ENCODE measurements at places on chromosomes 16 and 17.
A peak's percentile ranks its signal among the peaks of the same experiment; 100 is the strongest.

GRCh38 chr17:67164302-67164701, 80.7 kb downstream of the HELZ start:
- DNase-seq, result no peak

GRCh38 chr17:56681561-56682266, 88.2 kb downstream of the NOG start:
- DNase-seq, result no peak

DNA sequence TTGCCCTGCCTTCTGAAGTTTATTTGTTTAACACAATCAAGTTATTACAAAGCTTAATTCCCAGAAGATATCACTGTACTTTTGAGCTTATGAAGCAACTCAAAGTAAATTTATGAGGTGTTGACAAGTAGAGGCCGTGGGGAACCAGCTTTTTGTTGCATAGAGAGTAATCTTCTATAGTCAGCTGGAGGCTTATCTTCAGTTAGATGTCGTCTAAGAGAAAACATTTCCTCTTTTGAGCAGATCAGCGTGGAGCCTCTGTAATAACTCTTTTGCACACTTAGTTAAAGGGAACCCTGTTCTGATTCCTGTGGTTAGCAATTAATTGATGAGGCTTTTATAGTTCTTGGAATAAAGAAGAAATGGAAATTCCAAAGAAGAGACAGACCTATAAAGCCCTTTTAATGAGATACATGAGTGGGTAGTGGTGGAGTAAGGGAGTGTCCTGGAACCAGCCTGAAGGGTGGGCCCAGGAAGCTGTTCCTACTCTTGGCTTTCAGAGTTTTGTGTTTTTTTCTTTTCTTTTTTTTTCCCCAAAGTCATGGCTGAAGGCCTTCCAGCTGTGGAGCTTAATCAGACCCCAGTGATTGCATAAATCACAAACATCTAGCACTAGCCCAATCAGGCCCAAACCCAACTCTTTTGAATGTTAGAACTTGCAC, 28.9 kb upstream of the MAP3K14 start:
- no peak for DNase-seq

GRCh38 chr17:8226536-8227237, 16.3 kb upstream of the AURKB start:
- peak; percentile 26 for DNase-seq

- DNase-seq, result no peak
Observed at GRCh38 chr17:28041844-28042656, 427 bp upstream of the NLK start.

DNA sequence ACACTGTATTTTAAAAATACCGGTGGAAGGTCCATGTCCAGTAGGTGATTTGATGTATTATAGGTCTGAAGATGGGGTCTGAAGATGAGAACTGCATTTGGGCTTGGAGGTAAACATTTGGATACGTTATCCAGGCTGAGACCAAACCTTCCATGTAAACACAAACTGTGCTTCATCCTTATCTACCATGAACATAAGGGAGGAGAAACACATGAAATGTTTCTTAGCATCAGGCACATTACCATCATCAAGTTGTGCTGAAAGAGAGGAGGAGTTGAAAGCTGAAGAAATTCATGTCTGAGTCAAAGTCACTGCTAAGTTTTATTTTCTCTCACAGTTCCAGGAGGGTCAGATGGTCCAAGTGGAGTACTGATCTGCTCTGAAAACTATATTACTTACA, 11.4 kb downstream of the SF3B3 start:
- no peak for DNase-seq

DNA sequence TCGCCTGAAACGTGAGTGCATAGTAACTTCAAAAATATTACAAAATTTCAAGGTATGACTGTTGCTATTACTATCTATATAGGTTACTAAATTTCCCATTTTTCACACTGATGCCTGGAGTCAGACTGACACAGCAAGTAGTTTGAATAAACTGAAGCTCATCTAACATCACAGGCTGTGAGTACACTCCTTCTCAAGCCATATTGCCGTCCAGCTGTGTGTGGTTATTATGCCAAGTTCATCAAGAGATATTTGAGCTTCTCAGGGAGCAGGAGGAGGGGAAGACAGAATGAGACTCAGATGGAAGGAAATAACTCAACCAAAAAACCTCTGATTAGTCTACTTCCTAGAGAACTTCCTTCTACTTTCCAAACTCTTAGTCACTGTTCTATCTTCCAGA, 473.9 kb downstream of the TOX3 start:
- no peak for DNase-seq

GRCh38 chr17:83180264-83180995, 101.0 kb downstream of the METRNL start:
- no peak for DNase-seq

DNA sequence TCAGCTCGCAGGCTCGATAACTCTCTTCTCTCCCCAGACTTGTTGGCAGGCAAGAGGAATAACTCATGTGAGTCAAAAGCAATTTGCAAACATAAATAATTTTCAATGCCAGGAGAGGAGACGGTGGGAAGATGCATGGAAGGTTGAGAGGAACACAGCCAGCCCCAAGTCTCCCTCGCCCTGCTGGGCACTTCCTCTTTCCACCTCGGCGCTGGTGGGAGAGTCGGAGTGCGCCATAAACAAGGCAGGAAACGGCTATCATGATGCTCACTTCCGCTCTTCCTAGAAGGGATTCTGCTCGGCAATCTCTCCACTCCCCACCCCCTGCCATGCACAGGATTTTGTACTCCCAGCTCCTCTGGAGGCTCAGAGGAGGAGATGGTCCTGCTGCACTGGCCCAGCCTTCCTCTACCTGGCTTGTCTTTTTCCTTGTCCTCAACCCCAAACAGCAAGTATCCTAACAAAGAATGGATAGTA, 13.0 kb downstream of the CBX4 start:
- no peak for DNase-seq

- no peak for DNase-seq
Observed at GRCh38 chr16:58127634-58128033, 1.5 kb downstream of the CFAP20 start.

DNA sequence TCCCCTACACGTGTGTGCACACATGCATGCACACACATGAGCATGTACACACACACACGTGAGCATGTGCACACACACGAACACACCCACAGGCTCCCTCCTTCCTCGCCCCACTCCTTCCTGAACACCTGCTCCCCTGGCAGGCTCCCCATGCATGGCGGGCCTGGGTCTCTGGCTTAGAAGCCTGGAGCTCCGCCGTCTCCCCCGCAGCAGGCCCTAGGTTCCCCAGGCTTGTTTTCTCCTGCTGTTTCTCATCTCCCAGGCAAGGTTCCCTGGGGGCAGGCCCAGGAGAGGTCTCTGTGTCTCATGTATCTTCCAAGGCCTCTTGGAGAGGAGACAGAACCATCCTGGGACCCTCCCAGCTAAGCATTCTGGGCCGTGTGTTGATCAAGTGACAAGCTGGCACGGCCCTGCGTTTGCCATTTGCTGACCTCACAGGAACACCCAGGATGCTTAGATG, 202.3 kb upstream of the CIBAR2 start:
- DNase-seq, result no peak

GRCh38 chr17:59851439-59852375, 41.0 kb downstream of the TUBD1 start:
- no peak for DNase-seq

GRCh38 chr16:64534180-64534780, 587.6 kb downstream of the CDH11 start:
- DNase-seq, result no peak

- no peak for DNase-seq
Observed at GRCh38 chr17:77098884-77099545, 41.8 kb upstream of the SEC14L1 start.

DNA sequence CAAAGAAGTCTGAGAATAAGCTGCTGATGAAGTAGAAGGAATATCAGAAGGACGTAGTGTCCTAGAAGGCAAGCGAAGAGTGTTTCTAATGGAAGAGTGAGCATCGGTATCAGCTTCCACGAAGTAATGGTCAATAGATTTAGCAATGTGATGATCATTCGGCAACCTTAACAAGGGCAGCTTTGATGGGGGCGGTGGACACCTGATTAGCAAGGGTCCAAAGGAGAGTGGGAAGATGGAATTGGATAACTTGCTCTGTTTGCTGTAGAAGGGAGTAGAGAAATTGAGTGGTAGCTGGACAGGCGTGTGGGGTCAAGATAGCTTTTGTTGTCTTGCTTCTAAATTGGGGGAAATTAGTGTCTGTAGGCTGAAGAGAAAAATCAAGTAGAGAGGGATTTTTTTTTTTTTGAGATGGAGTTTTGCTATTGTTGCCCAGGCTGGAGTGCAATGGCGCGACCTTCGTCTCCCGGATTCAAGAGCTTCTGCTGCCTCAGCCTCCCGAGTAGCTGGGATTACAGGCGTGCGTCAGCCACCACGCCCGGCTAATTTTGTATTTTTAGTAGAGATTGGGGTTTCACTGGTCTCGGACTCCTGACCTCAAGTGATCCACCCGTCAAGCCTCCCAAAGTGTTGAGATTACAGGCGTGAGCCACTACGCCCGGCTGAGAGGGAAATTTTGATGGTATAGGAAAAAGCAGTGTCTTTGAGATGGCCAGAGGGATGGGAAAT, 13.9 kb upstream of the HES7 start:
- no peak for DNase-seq

DNA sequence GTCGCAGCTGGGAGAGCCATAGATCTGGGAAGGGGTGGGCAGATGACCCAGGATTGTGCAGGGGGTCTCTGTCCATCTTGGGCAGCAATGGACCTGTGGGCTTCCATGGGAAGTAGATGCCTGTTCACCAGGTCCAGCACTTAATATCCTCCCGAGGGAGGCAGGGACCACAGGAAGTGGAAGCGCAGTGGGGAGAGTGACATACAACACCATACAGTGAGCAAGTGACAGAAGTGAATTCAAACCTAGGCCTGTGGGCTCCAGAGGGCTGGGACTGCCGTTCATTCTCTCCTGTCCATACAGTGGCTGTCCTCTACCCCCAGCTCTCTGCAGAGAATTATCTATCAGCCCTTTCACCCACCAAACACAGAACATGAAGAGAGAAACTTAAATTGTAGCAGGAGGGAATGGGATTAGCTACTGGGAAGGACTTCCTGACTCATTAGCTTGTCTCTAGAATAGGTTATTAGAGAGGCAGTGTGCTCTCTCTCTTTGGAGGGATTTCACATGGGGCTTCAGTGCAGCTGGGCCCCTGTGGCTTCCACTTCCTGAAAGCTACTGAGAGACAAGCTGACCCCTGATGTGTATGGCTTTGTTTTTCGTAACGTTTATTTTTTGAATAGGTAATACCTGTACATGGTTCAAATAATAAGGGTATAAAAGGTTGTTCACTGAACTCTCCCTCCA, 13.1 kb upstream of the SEZ6 start:
- DNase-seq, result no peak

DNA sequence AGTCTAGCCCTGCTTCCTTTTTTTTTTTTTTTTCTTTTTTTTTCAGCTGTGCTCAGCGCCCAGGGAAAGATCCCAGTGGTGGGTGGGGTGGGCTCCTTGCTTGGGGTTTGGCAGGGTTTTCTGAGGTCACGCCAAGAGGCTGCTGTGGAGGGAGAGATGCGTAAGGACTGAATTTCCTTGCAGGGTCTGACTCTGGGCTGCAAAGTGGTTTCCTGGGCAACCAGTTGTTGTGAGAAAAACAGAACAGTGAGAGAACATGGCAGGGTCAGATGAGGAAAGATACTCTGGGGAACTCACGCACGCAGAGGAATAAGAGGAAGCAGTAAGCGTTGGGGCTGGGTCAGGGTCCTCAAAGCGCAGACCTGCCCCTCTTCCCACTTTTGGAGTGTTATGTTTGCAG, 119.5 kb downstream of the IRF8 start:
- no peak for DNase-seq

DNA sequence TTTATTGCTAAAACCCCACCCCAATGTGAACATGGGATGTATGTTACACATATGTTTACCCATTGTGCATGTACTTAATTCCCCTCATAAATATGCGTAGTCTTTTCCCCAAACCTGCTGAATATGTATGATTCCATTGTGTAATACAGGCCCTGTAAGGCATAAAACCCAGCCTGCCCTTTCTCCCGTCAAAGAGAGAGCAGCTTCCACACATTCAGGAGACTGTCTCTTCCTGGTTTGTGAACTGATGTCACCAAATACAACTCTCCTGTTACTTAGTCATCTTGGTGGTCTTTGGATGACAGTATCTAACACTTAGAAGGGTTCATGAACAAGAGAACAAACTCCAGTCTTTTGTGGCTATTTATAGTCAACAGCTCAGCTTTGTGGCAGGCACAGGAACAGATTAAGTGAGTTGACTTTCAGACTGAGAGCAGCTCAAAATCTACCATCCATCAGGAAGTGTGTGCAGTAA, 24.7 kb upstream of the TMC7 start:
- DNase-seq, result no peak

GRCh38 chr16:64626776-64627175, 495.1 kb downstream of the CDH11 start:
- DNase-seq, result no peak

DNA sequence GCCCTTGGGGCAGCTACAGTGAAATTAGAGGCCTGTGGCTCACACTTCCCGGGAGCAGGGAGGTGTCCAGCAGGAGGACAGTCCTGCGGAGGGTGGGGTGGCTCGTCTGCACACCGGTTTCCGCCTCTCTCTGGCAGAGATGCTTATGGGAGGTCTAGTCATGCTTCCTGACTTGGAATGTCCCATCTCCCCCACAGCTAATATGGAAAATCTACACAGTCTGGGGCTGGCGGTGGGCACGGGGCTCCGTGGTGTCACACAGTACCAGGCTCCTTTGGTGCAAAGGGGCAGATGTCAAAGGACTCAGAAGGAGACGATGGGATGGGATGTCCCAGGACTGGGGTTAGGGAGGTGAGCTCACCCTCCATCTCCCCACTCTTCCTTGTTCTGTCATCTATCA, 44.1 kb upstream of the DOC2B start:
- no peak for DNase-seq

DNA sequence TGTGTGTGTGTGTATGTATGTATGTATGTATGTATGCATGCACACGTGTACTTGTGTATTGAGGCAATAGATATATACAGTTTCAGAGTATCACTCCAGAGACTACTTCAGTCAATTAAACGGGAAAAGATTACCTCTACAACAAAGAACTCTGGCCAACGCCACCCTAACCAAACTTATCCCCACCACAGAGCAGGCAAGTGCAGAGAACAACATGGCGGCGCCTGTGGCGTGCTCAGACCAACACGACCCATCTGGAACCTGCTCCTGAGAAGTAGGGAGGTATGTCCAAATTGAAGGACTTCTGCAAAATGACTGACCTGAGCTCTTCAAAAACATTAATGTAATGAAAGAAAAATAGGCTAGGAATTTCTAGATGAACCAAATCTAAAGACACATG, 12.4 kb downstream of the USP22 start:
- DNase-seq, result no peak

DNA sequence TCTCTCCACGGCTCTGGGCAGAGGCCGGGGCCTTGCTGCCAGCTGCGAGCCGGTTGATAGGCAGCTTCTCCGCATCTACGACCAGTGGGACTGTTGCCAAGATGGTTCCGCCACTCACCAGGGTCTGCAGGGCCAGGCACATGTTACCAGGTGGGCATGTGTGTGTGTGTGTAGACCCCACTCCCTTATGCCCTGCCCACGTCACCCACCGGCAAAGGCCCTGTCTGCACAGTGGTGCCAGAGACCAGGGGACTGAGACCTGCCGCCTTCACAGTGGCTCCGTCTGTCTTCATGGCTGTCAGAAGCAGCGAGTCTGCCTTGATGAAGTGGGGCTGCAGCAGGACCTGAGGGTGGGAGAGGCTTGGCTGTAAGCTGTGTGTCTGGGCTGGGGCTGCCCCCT, 17.7 kb downstream of the SREBF1 start:
- DNase-seq, result no peak

All from stimulated activated CD4-positive, alpha-beta T cell treated with anti-CD3 and anti-CD28 coated beads, Interleukin-4, amount 100 ng/mL, for 48 hours (primary cell).